ENCODE measurements at places on chromosomes 6 and 20.

- DNase-seq = peak; percentile 52
These were observed 484.0 kb upstream of the SOX4 start for GRCh38 chr6:21109391-21110178.

DNA sequence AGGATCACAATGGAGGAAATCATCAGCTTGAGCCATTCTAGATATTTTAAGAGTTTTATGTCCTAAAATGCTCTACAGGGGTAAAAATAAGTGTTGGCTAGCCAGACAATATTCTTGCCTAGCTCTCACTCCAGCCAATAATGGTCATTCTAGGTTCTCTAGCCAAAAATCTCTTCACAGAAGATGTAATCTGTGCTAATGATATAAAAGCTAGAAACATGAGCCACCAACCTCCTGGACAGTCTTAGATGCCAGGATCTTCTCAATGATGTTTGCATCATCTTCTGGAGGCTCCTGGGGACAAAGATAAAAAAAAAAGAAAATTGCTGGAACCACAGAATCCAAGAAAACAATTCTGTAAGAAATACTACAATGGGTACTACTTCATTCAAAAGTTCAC lies 119.1 kb downstream of the CHD6 start:
- no peak for DNase-seq

GRCh38 chr20:11718474-11719094 lies 199.1 kb upstream of the BTBD3 start:
- no peak for DNase-seq

DNA sequence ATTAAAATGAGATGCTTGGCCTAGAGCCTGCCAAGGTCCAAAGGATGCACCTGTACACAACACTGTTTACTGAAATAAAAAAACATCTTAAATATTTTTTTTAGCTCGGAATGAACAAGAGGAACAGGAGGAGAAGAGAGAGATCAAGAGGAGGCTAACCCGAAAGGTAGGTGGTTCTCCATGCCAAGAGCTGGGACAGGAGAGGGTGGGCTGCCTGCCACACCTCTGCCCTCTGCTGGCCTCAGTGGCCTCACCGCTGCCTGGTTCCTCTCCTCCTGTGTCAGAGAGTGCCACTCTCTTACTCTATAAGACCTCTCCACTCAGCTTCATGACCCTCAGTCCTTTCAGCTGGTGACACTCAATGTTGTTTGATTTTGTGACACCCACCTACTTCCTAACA lies 50.2 kb downstream of the TBC1D7 start:
- DNase-seq = peak; percentile 14

- DNase-seq = no peak
These were observed 66.5 kb downstream of the ILRUN start for GRCh38 chr6:34630040-34630439.

- no peak for DNase-seq
These were observed 13.8 kb downstream of the TBPL1 start for GRCh38 chr6:133966654-133967329.

GRCh38 chr6:130958468-130958867 lies 104.6 kb downstream of the EPB41L2 start:
- no peak for DNase-seq

DNA sequence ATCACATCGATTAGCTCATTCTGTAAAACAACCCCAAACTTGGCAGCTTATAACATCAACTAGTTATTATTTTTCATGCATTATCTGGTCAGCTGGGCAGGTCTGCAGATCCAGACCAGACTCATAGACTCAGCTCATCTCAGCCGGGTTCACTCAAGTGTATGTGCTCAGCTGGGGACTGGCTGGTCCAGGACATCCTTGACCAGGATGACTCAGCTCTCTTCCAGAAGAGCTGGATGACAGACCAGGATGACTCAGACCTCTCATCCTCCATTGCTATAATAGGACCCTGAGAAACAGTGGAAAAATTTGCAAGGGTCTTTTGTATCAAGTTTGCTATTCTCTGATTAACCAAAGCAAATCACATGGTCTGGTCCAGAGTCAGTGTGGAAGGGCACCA lies 312.5 kb upstream of the PLCB4 start:
- peak; percentile 24 for DNase-seq

GRCh38 chr20:23943304-23943703 lies 45.3 kb downstream of the GGTLC1 start:
- DNase-seq = no peak

GRCh38 chr6:80437221-80437620 lies 330.8 kb downstream of the BCKDHB start:
- DNase-seq = no peak

- DNase-seq = no peak
These were observed 14.5 kb upstream of the SEC63 start for GRCh38 chr6:107972413-107973096.

DNA sequence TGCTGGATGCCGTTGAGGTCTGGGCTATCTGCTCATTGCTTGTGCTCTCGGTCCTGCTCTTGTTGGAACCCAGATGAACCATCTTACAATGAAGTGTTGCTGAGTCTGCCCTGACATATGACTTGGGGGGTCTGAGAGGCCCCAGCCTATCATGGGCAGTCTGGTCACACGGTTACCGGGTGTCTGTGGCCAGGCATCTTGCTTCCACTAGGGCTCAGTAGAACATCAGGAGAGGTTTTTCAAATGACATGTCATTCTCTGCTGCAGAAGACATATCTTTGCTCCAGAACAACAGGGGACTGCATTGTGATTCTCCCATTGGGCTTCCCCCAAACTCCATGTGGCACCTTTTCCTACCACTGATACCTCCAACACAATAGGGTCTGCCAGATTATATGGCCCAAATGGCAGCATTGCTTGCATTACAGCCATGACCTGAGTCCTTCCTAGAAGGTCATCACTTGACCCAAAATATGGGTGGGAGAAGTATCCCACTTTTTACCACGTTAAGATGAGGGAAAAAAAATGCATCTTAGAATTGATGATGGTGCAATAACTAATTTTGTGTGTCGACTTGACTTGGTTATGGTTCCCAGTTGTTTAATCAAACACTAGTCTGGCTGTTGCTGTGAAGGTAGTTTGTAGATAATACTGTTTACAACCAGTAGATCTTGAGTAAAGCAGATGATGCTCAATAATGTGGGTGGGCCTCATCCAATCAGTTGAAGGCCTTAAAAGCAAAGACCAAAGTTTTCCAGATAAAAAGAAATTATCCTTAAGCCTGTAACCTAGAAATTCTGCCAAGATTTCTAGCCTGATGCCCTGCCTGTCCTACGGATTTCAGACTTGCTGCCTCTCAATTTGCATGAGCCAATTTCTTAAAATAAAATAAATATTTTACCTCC lies 241.0 kb downstream of the QKI start:
- DNase-seq = no peak

DNA sequence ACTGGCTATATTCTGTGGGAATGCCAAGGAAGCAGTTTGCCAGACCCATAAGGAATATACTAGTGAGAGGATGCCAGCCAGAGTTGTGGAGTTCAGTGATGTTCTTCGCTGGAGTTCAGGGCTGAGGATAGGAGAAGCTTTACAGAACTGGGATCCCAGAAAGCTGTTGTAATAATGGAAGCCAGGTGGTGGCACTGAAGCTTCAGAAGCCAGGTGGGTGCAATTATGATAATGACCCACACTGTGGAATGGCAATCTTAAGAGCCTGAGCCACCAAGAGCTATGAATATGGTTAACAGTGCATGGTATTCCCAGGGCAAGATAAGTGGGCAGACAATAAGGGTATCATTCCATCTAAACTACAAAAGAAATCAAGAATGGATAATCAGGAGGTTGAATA lies 25.1 kb upstream of the ENPP1 start:
- no peak for DNase-seq

DNA sequence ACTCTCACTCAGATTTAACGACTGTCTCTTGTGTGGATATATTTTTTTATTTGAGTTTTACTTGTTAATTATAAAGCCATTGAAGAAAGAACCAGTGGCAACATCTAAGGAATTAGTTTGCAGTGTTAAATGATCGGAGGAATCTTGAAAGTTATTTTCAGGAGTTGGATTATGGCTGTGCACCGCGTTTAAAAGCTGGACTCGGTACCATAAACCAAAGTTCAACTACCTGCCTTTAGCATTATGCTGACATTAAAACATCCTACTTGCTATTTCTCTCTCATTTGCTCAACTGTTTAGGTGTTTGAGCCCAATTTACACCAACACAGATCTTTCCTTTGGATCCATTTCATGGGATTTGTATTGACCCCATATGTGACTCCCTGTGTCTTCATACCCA lies 289.4 kb upstream of the SASH1 start:
- no peak for DNase-seq

DNA sequence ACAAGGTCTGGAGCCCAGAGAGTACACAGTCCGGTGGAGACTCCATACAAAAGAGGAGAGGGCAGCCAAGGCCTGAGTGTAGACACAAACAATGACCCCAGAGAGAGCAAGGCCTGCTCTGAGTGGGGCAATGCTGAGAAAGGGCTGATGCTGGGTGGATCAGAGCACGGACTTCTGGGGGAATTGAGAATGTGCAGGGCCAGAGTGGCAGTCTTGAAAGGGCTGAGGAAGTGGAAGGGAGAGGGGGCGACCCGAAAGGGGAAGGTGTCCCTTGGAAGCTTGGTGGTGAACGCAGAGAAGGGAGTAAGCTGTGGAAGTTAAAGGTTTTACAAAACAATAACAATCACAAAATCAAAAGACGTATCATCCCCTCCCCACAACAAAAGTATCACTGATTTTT lies 12.0 kb upstream of the GRM4 start:
- DNase-seq = no peak

DNA sequence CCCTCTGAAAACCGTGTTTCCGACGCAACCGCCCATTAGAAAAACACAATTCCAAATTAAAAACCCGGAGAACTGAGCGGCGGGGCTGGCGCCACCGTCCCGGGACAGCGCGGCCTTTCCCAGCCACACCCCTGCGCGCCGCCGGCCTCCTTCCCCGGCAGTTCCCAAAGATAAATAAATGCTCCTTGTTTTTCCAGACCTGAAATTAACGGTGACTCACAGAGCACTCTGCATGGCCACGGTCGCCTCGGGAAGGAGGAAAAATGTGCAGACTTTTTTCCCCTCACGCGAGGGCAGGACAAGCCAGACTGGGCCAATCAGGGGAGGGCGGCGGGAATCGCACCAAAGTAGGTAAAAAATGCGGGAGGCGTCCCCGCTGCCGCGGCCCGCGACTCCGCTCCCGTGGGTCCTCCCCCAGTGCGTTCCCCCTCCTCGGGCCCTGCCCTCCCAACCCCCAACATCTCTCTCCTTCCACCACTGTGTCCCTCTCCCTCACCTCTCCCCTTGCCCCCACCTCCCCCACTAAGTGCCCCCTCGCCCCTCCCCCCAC lies 828 bp upstream of the DSTN start:
- peak; percentile 46 for DNase-seq

DNA sequence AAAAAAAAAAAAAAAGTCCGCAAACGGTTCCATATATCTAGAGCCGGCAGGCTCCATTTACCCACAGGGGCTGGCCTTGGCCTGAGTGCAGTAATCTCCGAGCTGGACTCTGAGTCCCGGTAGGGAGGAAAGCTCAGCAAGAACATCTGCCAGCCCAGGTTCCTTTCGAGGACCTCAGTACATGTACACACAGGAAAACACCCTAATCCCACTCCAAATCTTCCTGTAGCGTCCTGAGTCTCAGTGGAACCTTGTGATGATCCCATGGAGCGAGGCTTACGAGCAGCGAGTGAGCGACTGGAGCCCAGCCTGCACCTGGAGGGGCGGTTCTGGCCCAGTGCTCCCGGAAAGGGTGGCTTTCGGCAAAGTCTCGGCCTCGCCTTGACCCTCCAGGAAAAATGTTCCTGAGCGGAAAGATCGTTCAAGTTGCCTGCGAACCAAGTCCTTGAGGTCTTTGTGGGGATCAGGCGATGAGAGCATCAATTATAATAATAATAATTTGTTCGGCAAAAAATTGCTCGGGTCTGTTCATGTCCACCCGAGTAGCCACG lies 32.1 kb downstream of the PRSS16 start:
- peak; percentile 24 for DNase-seq

GRCh38 chr6:27834384-27834783 lies 77.8 kb downstream of the OR2B2 start:
- peak; percentile 63 for DNase-seq

- no peak for DNase-seq
These were observed 979 bp upstream of the SOD2 start for GRCh38 chr6:159693894-159694545.

DNA sequence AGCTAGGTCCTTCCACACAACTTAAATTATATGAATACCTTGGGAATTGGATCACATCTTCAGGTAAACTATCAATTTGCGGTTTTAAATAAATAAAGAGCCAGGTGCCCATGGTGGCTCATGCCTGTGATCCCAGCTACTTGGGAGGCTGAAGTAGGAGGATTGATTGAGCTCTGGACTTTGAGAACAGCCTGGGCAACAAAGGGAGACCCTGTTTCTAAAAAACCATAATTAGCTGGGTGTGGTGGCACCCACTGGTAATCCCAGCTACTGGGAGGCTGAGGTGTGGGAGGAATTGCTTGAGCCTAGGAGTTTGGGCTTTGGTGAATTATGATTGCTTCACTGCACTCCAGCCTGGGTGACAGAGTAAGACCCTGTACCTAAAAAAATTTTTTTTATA lies 3.4 kb downstream of the GMNN start:
- DNase-seq = peak; percentile 41

DNA sequence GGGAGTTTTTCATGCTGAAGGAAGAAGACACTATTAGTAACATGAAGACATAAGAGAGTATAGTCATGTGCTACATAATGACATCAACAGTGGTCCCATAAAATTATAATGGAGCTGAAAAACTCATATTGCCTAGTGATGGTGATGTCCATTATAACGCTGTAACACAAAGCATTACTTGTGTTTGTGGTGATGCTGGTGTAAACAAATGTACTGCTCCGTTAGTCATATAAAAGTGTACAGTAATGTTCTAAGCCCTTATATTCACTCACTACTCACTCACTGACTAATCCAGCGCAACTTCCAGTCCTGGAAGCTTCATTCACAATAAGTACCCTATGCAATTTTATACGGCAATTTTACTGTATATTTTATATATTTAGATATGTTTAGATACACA lies 26.8 kb upstream of the ASF1A start:
- no peak for DNase-seq

- peak; percentile 65 for DNase-seq
These were observed 48.9 kb upstream of the EPHA7 start for GRCh38 chr6:93468291-93468690.

DNA sequence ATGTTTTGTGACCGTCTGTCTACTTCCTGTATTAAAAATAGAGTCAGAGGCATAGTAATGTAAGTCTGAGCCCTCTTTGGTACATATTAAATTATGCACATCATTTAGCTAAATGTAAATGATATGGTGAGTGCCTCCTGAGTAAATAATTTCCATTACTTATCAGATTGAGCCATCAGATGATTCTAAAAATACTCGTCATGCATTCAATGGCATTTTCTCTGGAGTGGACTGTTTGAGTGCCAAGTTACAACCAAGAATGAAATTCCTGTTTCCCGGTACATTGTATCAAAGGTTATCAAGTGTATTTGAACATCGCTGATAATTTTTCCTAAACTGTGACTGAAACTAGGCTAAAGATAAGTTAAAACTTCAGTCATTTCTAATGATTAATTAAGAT lies 81.0 kb downstream of the AKAP7 start:
- DNase-seq = no peak
